ENCODE measurements at places on chromosomes 12 and 14. TPM values are rescaled to one million over a fixed set of nuclear protein-coding genes. Genes with fewer than 3 reads are reported as not detected.

- DNase-seq = no peak
These were observed 114.2 kb downstream of the BRMS1L start for GRCh38 chr14:35940291-35940690.

Gene PLEKHH1
- total RNA-seq = 3.4 TPM

- DNase-seq = no peak
These were observed 38.3 kb downstream of the RPS6KA5 start for GRCh38 chr14:91021991-91022621.

GRCh38 chr14:89365061-89365801 is 51.8 kb downstream of the FOXN3 start:
- DNase-seq = peak; percentile 40

- no peak for DNase-seq
These were observed 29.8 kb downstream of the TESPA1 start for GRCh38 chr12:54954801-54955200.

DNA sequence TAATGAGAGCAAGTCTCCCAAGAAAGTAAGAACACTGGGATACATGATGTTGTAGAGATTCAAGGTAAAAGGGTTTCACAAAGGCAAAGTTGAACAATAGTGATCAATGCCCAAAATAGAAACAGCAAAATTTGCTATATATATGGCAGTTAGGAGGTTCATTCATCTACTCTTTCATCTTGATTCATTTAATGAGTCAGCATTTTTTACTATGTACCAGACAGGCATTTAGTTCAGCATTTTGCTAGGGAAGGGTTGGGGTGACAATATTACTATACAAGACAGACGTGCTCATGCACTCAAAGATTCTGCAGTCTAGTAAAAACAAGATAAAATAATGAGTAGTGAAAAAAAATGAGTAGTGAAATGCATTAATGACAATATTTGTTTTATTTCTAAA is 264.9 kb upstream of the LMO3 start:
- DNase-seq = no peak

Gene BCL11B
- 2.6 TPM for total RNA-seq

DNA sequence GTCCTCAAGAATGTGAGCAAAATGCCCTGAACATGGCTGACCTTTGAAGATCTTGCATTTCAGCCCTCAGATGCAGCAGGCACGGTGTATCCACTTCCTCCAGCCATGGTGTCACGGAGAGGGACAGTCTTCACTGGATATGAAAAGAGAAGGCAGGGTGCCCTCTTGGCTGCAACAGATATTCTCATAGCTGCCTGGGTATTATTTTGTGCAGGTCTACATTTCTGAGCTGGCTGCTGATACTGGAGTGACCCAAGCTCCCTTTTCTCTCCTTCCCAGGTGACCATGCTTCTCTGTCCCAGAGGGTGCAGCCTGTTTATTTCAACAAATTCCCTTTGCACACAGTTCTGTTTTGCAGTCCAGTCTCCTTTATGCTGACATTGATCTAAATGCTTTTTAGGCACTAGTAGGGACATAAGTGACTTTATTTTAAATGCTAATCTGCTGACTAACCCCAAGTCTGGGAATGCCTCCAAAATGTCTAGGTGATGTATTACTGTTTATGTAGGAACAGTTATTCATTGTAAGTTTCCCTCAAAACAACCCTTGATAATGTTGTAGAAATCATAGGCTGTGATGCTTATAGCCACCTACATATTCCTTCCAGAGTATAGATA is 17.4 kb upstream of the PYGL start:
- peak; percentile 88 for DNase-seq

DNA sequence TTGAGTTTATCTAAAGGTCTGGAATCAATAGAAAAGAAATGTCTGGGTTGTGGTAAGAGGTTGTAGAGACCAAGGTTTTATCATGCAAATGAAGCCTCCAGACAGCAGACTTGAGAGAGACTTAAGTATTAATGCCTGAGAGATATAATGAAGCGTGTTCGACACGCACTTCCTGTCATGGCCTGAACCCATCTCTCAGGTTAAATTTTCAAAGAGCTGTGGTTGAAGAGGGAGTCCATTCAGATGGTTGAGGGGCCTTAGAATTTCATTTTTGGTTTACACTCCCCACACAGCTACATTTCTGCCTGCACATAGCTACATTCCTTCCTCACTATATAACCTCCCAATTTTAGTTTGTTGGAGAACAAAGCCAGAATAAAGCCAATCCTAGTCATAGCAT is 10.1 kb upstream of the CLEC12A start:
- DNase-seq = no peak

Gene SCAF11
- 156 TPM for total RNA-seq

Gene ABCC9
- total RNA-seq = 37.1 TPM

DNA sequence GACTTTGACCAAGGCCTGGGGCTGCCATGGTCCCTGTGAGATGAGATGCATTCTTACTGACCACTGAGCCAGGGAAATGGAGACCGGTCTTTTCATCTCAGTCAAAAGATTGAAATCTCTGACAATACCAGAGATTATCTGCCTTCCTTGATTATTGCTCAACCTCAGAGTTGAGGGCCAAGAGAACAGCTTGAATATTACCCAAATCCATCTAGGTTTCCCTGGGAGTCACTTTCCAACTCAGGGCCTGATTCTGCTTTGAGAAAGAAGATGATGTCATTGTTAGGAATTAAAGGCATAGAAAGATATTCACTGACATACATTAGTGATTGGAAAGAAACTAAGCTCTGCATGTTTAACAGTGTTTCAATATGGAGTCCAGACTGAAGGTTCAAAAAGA is 515.9 kb upstream of the TBX3 start:
- peak; percentile 78 for DNase-seq

Gene TSPAN19
- 3.4 TPM for total RNA-seq

GRCh38 chr14:57391517-57392195 is 1.3 kb downstream of the NAA30 start:
- DNase-seq = peak; percentile 14

GRCh38 chr12:71694099-71694820 is 8.4 kb downstream of the TMEM19 start:
- DNase-seq = peak; percentile 38

Gene SERPINA5
- 0.24 TPM for total RNA-seq

Gene PTPN11
- total RNA-seq = 85.7 TPM

Gene SLCO1B1
- not detected for total RNA-seq

DNA sequence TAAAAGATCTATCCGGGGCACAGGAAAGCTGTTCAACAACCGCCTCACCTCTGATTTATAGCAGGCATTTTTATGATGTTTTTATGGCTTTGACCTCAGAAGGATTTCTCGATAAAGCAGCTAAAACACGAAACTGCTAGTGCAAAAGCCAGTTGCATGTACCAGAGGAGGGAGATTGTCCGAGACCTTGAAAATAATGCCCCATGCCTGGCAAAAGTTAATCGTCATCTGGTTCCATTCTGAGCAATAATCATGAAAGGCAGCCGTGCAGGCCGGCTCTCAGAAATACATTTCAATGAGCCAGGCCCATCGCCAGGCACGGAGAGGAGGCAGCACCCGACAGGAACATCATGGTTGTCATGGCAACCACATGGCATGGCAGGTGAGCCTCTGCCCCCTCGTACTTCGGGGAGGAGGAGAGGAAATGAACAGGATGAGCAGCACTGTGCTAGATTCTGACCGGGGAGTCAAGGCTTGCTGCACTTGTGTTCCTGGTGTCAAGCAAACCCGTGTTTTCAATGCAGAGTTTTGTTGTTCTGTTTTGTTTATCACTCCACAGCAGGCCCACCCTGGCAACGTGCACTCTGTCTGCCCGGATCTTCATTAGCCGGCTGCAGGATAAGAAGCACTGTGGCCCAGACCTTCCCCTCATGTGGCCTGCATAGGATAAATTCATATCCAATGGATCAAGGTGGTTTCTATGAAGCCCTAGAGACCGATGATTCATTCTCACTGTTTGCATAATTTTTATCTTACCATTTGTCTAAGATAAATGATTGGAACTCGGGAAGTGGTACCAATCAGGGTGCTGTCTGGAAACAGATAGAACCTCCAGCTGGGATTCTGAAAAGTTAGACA is 160.2 kb downstream of the RIMBP2 start:
- DNase-seq = peak; percentile 1

GRCh38 chr12:76997011-76997780 is 68.2 kb downstream of the E2F7 start:
- no peak for DNase-seq

DNA sequence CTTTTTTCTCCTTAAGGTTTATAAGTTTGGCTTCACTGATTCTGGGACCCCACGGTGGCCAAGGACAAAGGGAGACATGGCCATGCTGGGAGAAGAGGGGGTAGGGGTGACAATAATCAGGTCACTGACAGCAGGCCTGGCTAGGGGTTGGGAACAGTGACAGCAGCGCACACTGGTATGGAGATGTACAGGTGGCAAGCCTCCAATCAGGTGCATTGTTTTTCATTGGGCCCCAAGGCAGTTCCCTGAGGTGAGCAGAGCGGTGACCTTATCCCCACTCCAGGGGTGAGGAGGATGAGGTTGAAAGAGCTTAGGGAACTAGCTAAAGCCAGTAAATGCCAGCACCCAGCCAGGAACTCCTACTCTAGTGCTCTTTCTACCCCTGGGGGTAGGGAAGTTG is 1.4 kb downstream of the SYNDIG1L start:
- no peak for DNase-seq

- DNase-seq = no peak
These were observed 71.5 kb downstream of the POLR3B start for GRCh38 chr12:106429043-106429552.

Gene TROAP
- 6.3 TPM for total RNA-seq

DNA sequence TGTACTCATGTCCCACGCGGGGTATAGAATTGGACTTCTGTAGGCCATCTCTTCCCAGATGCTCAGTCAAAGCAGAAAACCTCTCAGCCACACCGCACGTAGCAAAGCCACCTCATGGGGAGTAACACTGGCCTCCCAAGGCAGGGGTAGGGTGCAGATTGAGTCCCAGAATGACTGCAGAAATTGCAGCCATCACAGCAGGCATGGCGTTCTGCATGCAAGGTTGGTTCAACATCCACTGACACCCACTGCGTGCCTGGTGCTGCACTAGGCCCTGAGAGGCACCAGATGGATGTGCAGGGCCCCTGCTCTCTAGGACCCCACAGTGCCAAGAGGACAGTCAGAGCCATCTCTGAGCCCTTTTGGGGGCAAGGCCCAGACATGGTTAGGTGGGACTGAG is 39.9 kb downstream of the RAB35 start:
- DNase-seq = no peak

Gene SIX1
- 1.2 TPM for total RNA-seq

Gene TTC7B
- 14.2 TPM for total RNA-seq

DNA sequence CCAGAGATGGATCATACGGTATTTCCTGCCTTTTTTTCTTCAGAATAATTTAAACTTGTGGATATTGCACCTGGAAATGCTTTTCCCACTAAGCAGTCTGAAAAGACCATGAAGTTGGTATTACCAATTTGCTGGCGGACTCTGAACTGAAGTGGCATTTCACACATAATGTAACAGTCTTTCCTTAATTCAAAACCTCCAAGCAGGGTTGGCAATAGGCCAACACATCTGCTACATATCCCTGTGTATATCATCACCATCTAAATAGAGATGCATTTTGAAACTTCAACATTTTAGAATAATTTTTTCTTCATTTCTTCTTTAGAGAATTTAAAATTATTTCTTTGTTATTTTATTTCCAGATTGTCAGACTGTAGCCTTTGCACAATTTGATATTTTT is 100.5 kb downstream of the TSPAN8 start:
- DNase-seq = no peak

DNA sequence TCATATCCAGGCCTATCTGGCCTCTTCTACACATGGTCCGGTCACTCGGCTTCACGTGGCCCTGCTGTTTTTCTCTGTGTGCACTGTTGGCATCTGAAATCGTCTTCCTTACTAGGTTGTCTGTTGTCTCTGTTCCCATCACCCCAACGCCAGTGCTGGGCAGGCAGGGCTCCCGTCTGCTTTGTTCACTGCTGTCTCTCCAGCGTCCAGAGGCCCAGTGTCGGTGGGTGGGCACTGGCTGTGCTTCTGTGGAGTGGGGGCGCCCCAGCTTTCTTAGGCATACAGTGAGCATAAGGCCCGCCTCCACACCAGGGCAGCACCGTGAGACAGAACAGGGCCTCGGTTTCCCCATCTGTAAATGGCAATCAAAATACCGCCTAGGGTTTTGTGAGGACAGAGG is 153.1 kb downstream of the BCL11B start:
- no peak for DNase-seq
